ENCODE measurements at places on chromosomes 5 and 9. TPM values are rescaled to one million over a fixed set of nuclear protein-coding genes. Genes with fewer than 3 reads are reported as not detected.
A peak's percentile ranks its signal among the peaks of the same experiment; 100 is the strongest.

The IFNB1 gene
- not detected for total RNA-seq

The LCN10 gene
- not detected for total RNA-seq

The C9orf85 gene
- total RNA-seq = 30.5 TPM

- DNase-seq = no peak
Observed at GRCh38 chr9:81361296-81361695, 328.1 kb downstream of the TLE1 start.

- DNase-seq = no peak
Observed at GRCh38 chr5:59126708-59127573, 544.1 kb downstream of the RAB3C start.

The GPR150 gene
- total RNA-seq = not detected

The NANS gene
- total RNA-seq = 75.5 TPM

The TLX3 gene
- not detected for total RNA-seq

The TRIM36 gene
- 2.5 TPM for total RNA-seq

DNA sequence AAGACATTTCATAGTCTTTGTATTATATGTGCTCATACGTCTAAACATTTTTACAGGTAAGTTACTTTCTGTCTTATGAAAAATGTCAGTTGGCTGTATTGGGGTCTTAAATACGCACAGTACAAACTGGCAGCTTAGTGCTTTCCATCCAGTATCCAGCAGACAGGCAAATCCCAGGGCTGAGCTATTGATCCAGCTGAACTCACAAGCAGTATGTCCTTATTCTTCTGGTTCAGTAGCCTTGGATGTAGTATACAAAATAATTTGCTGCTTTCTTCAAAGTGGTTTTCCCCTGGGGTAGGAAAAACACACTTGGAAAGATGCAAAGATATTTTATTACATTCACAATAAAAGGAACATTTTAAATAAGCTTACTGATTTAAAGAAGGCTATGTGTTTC, 617.2 kb downstream of the NR2F1-AS1 start:
- DNase-seq = no peak

DNA sequence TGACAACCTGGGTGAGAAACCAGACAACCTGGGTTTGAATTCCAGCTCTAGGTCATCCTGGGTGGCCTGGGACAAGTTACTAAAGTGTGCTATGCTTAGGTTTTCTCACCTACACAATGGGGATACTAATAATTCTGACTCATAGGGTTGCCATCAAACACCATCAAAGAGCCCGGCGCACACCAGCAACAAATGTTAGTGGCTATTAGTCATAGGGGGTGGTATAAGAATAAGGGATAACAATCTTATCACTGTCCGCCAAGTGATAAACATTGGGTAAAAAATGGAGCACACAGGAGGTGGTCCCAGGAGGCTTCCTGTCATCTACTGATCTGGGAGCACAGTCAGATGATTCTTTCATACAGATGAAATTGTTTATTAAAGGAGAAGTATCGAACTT, 61.4 kb upstream of the AFAP1L1 start:
- DNase-seq = no peak

DNA sequence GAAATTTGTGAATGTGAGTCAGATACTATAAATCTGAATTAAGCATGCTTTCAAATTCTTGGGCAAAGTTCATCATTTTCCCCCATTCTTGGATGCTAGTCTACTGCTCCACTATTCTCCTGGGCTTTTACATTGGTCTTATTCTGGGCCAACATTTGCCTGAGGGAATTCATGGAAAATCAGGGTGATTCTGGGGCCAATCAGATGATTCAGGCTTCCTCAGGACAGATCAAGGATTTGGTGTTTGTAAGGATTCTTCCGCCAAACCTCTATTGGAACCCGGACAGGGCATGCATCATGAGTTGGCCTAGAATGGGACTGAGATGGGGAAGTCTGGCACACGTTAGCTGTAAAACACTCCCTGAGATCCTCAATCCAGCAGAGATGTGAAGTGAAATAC, 113.8 kb downstream of the MEF2C start:
- DNase-seq = no peak

The ITK gene
- total RNA-seq = 0.07 TPM

DNA sequence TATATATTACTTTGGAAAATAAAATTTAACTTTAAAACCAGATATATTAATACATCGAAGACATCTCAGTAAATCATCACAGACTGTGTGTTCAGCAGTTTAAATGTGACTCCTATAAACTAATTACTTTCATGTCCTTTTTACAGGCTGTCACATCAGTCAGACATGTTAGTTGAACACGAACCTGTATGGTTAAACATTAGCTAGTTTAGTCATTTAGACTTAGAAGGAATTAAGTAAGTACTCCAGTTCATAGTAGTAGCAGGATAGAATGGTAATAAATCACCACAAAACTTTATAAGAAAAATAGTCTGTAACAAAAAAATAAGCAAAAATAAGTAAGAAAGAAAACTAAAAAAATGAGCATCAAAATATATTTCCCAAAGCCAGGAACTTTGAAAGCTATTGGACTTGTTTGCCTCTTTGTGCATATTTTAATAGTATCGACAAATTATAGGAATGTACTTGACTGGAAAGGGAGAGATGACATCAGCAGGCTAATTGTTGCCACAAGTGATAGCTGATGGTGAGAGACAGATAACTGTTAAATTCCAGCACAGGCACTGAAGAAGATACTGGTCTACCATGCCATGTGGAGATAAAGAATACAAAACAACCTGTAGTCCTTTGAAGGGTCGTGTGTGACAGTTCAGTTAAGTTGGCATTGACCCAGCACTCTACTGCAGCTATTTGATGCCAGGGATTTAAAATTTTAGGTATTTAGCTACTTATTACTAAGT, 83.9 kb downstream of the RIC1 start:
- no peak for DNase-seq

The OTP gene
- total RNA-seq = not detected

DNA sequence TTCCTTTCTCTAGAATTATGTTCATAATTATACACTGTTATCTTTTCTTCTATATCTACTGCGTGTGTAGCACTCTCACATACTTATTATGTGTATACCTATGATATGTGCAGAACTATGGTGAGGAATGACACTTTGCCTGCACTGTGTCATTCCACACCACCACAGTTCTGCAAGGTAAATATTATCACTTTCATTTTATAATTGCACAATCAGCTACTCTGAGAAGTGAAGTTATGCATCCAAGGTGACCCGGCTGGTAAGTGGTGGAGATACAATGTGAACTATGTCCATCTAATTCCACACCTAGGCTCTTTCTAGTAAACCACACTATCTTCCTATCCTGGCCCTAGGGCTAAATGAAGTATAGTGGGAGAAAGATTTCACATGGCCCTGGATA, 170.1 kb upstream of the ATP10B start:
- DNase-seq = no peak

DNA sequence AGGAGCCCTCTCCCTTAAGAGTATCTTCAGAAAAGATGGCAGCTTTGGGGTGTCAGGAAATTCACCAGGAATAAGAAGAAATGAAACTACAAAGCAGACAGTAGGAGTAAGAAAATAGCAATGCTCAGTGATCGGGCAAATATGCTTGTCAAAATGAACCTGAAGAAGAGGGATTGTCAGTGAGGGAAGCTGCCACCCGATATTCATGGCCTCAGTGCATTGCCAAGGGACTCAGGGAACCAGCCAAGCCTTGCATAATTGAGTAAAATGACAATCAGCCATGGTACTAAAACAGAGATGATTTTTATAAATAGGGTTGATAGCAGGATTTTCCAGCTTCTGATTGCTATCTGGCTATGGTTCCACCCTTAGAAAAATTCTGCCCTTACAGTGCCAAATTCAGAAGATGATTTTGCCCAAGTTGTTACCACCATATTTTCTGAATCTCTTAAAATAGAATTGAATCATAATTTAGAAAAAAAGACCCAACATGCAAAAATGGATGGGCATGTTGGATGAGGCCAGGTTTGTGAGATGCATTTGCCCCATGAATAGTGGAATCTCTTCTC, 274.0 kb downstream of the NTRK2 start:
- no peak for DNase-seq

- no peak for DNase-seq
Observed at GRCh38 chr9:69001921-69002320, 12.0 kb downstream of the PRKACG start.

The NOP16 gene
- total RNA-seq = 49.4 TPM

- no peak for DNase-seq
Observed at GRCh38 chr9:90505695-90506094, 136.9 kb downstream of the DIRAS2 start.

GRCh38 chr5:60210810-60211209, 317.3 kb upstream of the PDE4D start:
- DNase-seq = no peak

DNA sequence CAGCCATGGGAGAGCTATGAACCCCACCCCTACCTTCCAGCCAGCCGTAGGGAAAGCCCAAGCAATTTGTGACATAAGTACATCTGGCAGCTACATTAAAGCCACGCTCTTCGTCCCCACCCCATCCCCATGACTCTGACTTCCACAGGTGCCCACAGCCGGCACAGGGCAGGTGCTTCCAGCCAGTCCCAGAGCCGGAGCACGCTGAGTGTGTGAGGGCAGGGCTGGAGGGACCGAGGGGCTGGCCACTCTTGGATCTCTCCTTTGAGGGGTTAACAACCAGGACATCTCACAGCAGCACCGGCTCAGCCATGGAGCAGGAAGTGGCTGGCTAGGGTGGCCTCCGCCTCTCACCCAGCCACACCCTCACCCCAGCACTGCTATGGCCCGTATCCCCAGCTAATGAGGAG, 2.4 kb upstream of the FAM78A start:
- no peak for DNase-seq

DNA sequence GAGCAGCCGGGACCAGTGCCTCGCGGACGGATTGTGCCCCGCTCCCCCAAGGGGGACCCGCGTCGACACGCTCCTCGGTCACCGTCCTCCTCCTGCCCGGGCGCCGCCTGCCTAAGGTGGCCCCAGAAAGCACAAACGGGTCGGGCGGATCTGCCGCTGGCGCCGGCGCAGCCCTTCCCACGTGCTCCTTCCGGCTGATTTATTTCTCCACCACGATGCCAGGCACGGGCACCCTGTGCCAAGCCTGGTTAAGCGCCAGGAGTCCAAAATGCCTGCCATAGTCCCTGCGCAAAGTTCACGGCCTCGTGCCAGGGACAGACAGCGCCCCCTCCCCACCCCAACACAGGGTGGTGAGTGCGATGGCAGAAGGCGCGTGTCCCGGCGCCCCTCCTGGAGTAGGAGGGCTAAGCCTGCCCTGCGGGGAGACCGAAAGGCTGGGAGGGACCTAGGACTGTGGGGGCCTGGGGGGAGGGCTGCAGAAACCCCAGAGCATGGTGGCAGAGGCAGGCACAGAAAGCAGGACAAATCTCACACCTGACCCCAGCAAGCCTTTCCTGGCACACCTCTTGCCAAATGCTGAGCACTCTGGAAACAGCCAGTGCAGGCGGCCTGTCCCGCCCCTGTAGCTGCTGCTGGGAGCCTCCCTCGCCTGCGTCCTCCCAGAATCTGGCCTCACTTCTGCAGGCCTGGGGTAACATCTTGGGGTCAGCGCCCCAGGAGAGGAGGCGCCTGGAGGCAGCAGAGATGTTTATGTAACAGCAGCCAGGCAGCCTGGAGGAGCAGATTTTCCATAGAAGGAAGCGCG, 1.1 kb upstream of the NOTCH1 start:
- peak; percentile 47 for DNase-seq

The JAKMIP2 gene
- total RNA-seq = 0.69 TPM

The CDH9 gene
- total RNA-seq = not detected

GRCh38 chr9:70362952-70363351, 51.5 kb downstream of the KLF9 start:
- DNase-seq = no peak

The CATSPER3 gene
- total RNA-seq = 0.40 TPM

DNA sequence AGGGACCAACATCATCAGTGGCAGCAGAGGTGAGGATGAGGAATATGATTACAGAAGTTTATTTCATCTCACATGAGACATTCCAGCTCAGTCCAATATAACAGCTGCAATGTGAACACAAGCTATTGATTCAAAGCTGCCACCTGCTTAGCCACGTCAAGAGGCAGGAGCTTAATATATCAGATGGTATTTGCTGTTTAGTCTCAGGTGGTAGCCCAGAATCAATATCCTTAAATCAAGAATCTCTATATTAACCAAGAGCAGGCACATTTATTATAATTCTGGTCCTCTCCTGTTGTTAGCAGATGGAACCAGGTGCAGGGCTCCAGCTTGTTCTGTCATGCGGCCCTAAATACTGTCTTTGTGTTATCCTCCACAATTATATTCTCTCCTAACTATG, 431.6 kb downstream of the ICE1 start:
- DNase-seq = no peak

DNA sequence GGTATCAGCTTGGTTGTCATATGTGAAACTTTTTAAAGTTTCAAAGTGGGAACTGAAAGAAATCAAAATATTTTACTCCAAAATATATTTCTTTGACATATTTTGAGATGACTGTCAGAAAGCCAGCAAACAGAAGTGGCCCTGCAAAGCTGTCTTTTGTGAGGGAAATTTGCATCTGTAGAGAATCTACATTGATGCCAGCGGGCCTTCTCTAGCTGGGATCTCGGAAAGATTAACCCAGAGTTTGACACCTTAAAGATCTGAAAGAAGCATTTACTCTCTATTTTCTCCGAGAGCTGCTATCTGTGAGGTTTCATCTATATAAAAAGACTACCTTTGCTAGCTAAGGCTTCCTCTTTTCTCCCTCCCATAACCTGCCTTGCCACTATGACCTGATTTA, 303.6 kb downstream of the FBXL17 start:
- DNase-seq = no peak

GRCh38 chr5:33690374-33691135, 201.2 kb downstream of the ADAMTS12 start:
- no peak for DNase-seq

DNA sequence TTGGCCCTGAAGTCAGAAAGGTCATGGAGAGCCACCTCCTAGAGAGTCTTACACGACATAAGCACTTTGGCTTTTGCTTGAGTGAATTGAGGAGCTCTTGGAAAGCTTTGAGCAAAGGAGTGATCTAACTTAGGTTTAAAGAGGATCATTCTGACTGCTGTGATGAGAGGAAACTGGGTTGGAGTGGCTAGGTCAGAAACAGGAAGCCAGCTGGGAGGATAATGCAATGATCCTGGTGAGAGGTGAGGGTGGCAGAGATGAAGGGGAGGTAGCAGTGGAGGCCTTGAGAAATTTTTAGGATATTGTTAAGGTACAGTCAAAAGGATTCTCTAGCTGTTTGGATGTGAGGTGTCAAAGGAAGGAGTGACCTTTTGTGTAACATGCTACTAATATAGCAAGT, 32.2 kb upstream of the ROPN1L start:
- DNase-seq = no peak

The FAT2 gene
- total RNA-seq = not detected

GRCh38 chr5:174550026-174550425, 174.4 kb upstream of the MSX2 start:
- DNase-seq = no peak

GRCh38 chr5:107541400-107541799, 129.3 kb downstream of the EFNA5 start:
- DNase-seq = no peak

- DNase-seq = no peak
Observed at GRCh38 chr5:155772009-155772662, 554.8 kb upstream of the SGCD start.

DNA sequence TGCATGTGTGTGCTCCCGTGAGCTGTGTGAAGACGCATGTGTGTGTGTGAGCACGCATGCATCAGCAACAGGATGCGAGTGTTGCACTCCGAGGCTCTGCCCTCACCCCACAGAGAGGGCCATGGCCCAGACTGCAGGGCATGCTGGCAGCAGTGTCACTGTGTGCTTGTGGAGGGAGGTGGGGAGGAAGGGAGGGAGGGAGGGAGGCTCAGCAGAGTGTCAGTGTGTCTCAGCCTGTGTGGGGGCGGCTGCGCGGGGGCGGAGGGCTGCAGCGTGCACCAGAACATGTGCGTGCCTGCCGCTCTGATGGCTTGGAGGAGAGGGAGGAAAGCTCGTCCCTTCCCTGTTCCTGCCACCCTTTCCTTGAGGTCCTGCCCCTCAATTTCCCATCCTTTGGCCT, 5.3 kb downstream of the CAMK2A start:
- no peak for DNase-seq
